Stimulated activated CD8-positive, alpha-beta memory T cell treated with anti-CD3 and anti-CD28 coated beads, Interleukin-7, amount 100 ng/mL, for 48 hours (primary cell): ENCODE measurements at places on chromosomes 1 and 21.

DNA sequence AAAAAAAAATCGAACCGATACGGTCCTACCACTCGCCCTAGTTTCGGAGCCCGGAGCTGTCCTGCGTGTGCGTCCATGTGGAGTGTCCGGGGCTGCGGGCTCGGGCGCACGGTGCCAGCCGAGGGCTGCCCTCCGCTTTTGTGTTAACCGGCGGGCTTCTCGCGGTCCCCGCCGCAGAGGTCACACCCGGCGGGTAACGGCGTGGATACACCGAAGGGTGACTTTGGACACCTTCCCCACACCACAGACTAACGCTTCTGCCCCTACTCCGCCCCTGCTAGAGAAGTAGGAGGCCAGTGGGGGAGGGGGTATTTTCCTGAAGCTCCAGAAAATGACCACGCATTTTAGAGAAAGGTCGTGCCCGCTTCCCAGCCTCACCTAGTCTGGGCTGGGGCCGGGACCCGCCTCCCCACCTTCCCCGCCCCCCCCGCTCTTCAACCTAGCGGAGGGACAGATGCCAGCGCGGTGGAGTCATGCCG lies 609 bp upstream of the ATF3 start:
- no peak for DNase-seq

DNA sequence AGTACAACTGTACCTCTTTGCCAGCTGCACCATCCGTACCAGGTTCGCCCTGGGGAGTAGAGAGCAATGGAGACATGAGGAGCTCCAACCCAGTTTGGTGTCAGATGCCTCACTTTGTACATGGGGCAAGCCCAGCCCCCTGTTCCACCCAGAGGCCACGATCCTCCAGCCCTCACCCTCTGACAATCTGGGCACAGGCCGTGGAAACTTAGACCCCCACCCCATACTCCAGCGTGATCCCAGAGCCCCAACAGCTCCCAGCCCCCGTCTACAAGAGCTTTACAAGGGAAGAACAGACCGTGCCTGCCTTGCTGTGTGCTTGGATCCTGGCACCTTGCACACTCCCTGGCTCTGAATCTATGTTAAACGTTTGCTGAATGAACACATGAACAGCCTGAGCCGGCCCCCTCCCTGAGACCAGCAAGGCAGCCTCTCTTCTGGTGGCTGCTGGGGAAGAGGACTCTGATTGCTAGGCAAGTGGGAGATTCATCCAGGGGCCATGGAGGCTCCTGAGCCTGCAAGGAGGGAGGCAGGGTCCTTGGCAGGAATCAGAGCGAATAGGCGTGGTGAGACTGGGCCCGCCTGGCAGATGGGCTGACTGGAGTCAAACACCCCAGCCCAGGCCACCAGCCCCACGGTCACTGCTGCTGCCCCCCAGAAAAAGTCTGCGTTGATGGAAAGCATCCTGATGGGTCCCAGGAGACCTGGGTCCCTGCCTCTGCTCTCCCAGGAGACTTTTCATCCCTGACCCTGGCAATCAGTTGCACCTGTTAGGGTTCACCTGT lies 12.5 kb upstream of the PEF1 start:
- no peak for DNase-seq

- DNase-seq = no peak
These were observed 114.5 kb upstream of the PLPPR5 start for GRCh38 chr1:99119188-99119587.

DNA sequence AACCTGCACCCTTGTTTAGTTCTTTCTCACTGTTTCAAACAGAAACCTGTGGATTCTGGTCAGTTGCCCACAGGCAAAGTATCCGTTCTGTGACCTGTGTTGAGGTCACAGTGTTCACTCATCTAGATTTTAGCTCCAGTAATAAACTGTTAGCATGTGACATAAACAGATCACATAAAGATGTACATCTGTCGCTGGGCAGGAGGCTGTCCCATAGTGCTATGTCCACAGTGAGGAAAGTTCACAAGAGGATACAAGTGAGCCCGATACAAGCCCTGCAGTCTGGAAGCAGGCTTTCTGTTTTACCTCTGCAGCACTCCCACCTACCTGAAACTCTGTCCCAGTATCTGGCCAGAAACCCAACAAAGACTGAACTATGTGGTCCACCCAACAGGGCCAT lies 28.4 kb downstream of the LMX1A start:
- DNase-seq = no peak

DNA sequence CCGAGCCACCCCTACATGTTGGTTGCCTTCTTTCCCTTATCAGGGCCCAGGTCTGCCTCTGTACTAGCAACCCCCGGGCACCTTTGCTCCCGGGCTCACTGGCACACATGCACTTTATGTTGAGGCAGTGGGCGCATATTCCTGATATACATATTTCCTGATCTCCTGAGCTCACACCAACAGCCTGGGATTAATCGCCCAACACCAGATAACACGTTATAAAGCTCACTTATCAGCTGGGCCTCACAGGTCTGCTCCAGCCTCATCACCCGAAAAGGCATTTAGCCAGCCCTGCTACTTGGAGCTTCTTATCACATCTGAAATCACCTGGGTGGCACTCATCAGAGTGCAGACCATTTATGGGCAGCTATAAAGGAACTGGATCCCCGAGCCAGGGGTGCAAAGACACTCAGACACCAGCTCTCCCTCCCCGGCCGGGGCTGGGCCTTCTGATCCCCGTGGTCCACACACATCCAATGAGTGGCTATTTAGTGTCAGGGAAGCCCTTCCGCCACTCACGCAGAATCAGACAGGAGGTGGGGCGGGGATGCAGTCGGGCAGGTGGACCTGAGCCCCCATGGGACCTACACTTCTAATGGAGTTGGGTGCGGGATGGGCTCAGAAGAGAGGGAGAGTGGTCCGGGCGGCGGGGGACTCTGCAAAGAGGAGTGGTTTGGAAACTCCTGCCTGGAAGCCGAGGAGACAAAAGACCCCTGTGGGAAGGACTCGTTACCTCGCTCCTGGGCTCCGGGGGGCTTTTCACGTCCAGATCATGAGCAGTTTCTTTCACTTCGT lies 21.6 kb downstream of the RIPK4 start:
- DNase-seq = no peak

DNA sequence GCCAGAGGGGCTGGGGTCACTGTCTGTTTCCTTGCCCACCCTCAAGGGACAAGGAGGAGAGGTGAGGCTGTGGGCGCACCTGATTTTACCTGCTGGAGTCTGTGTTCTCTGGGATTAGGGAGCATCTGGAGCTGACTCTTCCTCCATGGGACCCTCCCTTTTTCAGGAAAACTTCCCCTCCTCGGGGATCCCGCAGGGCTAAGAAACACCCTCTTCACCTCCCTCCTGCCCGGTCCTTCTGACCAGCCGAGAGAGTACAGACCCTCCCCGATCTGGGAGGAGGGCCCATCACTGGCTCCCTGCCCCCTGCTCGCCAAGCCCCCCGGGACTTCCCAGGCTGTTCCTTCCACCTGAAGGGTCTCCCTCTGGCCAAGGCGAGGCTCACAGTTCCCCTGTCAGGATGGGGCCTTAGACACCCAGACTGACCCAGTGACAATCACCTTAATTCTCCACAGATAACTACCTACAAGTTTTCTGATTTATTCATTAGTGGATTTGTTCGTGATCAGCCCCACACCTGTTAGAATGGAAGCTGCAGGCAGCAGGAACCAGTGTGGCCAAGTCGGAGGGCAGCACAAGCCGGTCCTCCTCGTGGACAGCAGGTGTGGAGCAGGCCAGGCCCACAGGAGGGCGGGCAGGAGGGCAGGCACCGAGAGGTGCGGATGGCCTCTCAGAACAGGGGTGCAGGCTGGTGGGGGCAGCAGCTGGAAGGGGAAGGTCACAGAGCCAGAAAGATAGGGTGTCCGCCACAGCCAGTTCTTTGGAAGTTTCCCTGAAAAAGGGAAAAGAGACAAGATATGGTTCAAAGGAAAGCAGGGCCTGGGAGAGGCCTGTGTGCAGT lies 15.9 kb upstream of the SAMD11 start:
- no peak for DNase-seq

DNA sequence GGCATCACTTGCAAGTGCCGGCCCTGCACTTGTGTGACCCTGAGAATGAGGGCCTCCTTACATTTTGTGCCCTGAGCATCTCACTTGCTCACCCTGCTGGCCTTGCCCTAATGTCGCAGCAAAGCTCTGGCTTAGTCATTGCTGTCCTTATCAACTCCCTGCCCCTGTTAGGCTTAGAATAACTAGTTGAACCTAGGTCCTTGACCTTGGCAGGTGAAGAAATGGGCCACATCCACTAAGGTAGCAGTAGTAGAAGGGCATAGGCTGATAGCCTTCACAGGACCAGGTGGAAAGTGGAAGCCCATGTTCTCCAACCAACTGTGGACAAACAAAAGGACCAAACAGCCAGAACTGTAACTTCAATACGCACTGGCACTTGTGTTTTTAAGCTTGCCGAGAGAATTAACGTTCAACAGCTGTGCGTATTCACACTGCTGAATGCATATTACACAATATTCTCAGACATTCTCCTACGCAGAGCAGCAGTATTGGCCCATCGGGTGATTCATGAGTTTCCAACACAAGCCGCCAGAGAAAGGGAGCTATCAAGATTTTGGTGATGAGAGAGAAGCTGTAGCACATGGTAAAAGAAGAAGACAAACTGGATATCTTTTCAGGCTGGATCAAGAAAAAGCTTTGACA lies 27.7 kb upstream of the PTGFRN start:
- DNase-seq = peak; percentile 39

GRCh38 chr1:100036718-100037655 lies 67.2 kb downstream of the SLC35A3 start:
- DNase-seq = no peak

DNA sequence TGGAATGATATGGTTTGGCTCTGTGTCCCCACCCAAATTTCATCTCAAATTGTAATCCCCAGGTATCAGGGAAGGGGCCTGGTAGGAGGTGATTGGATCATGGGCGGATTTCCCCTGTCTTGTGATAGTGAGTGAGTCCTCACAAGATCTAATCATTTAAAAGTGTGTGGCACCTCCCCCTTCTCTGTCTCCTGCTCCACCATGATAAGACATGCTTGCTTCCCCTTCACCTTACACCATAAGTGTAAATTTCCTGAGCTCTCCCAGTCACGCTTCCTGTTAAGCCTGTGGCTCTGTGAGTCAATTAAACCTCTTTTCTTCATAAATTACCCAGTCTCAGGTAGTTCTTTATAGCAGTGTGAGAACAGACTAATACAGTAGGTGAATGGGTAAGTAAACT lies 109.3 kb downstream of the DMRTB1 start:
- no peak for DNase-seq

GRCh38 chr1:170356585-170356984 lies 175.4 kb upstream of the GORAB start:
- no peak for DNase-seq

DNA sequence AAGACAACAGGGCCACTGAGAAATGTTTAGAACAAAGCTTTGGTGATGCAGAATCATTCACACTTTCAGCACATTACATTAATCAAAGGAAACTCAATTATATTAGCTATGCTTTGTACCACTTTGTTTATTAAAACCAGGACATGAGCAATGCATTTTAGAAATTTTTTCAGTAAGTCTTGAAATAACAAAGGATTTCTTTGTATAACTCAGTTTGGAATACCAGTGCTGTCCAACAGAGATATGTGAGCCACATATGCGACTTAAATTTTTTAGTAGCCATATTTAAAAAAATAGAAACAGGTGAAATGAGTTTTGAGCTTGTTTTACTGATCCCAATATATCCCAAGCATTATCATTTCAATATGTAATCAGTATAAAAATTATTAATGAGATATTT lies 18.8 kb upstream of the F3 start:
- no peak for DNase-seq

GRCh38 chr1:79976287-79976686 lies 969.8 kb upstream of the ADGRL4 start:
- DNase-seq = no peak

GRCh38 chr1:54814126-54814498 lies 13.0 kb upstream of the TTC22 start:
- DNase-seq = no peak

DNA sequence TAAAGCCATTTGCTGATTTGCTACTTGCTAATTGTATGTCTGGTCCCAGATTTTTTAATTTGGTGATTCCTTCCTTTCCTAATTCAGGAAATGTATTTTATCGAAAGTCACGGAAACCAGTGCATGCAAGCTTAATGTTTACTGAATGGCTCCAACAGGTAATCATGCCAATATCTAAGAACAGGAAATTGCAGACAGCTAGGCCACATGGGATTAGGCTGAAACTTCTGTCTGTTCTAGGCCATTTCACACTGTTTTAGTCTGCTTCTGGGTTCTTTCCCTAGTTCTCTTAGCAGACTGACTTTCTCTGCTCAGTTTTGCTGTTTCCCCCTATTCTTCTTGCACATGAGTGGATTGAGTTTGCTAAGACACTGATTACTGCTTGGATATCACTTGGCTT lies 111.4 kb downstream of the NTNG1 start:
- DNase-seq = no peak

DNA sequence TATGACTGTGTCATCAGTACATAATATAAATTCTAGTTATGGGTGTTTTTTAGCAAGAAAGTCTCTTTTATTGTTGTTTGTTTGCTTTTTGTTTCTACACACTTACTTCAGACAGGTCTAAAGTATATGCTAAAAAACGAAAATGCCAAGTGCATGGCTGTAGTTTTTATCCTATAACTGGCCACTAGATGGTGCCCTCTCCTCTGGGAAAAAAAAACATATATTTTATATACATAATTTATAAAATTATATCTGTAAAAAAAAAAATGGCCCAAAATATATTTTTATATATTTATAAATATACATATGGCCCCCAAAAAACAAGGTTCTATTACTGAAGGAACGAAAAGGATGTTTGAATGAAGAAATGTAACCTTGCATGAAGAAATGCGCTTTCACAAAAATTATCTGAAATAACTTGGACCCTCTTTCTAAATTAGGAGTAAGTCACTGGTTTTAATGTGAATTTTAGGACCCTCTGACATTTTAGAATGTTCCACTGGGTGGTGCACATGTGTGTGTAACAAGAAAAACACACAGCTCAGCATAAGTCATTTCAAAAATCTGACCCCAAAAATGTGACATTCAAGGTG lies 93.5 kb downstream of the TTLL7 start:
- DNase-seq = no peak

GRCh38 chr1:49364676-49365075 lies 588.0 kb upstream of the BEND5 start:
- no peak for DNase-seq

DNA sequence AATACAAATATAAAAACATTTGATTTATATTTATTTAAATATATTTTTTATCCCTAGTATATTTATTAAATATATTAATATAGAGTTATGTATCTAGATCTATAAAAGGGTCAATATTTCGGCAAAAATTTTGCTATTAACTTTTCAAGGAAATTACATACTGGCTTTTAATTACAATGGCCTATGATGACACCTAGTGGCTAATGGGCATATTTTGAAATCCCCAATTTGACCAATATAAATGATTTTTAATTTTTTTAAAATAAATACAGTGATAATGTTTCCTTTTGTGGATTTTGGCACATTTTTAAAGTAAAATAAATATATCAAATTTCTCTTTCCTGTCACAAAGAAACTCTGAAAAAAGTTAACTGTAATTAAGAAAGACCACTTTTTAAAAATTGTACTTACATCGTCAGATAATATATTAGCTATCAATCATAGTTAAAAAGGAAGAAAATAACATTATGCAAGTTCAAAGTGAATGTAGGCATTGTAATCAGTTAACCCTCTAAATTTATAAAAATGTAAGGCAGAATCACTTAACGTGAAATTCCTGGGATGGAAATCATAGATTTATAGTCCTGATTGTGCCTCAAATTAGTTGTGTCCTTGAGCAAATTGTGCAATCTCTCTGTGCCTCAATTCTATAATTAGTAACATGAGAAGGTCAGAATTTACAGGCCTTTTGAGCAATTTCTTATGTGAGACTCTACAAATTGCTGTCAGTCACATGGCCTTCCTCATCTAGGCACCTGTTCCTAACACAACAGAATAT lies 25.6 kb upstream of the RGS13 start:
- DNase-seq = no peak
